Stimulated activated CD8-positive, alpha-beta memory T cell treated with anti-CD3 and anti-CD28 coated beads, Interleukin-15, amount 100 ng/mL, for 24 hours (primary cell): ENCODE measurements at places on chromosomes 3 and 15.

- DNase-seq, result no peak
Observed at GRCh38 chr3:122802323-122802722, 7.5 kb downstream of the SLC49A4 start.

DNA sequence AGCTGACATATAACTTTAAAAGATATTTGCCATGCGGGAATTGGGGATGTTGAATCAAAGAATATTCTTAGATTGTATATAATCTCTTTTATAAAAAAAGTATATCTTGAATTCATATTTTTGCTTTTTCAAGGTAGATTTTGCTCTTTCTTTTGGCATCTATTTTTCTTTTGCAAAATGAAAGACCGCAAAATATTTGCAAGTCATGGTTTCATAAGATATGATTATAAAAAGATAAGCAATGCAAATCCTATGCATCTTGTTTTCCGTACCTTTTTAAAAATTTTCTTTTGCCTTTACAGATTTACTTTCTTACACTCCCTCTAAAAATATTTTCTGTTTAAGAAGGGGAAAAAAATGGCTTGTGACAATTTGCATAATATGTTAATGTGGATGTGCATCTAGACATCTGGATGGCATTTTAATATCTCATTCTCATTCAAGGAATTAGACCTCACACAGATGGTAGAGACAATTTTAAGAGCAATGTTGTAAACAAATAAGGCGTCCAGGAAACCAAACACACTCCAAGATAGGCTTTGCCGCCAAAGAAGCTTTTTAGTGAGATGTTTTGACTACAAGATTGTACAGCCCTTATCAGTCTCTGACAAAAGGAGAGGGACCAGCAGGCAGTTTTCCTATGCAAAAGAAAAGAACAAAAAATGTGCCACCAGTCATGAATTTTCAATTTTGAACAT is 371.1 kb downstream of the CHL1 start:
- no peak for DNase-seq

GRCh38 chr3:9770276-9770812 is 597 bp upstream of the CAMK1 start:
- DNase-seq, result no peak

- no peak for DNase-seq
Observed at GRCh38 chr3:112013058-112013783, 14.5 kb downstream of the TAGLN3 start.

GRCh38 chr15:28890711-28891495 is 5.1 kb downstream of the APBA2 start:
- DNase-seq, result no peak

DNA sequence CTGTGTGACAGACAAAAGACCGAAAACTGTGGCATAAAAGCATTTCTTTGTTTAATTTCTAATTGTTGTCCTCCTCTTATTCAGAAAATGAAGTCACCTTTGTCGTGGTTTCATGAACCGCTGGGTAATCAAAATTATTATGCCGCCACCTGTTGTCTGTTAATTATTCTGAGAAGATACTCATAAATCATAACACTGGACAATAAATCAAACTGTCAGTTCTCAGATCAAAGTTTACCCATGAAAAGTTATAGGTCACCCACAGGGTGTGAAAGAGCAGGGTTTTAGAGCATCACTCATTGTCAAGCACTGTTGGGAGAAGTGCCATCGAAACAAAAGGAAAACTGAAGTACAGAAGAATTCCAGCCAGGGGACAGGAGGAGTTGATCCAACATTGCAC is 474.3 kb downstream of the NR2F2 start:
- DNase-seq, result no peak

GRCh38 chr15:89836267-89837133 is 21.8 kb upstream of the ANPEP start:
- DNase-seq, result no peak

DNA sequence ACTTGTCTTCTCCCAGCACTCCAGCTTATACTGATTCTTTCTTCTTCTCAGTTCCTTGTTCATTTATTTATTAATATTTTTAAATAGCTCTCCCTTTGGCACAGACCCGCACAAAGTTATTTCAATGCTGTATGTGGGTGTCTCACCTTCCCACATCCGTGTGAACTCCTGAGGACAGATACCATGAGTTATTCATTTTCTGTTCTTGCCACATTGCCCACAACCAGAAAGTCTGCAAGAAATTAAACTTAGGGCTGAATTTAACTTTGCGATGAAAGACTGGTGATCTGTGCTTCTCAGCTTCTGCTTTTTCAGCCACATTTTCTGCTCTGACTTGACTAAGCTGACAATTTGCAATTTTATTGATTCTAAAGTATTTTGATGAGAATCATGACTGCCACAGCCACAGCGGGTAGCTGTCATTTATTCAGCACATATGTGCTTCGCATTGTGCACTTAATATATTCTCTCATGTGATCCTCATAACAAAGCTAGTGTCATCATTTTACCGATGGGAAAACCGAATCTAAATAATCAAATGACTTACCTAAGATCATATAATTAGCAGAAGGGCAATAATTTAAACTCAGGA is 569.8 kb downstream of the EDEM1 start:
- no peak for DNase-seq

GRCh38 chr3:188476935-188477334 is 323.0 kb downstream of the LPP start:
- DNase-seq, result no peak
